ENCODE measurements at places on chromosomes 12 and 14. TPM values are rescaled to one million over a fixed set of nuclear protein-coding genes. Genes with fewer than 3 reads are reported as not detected.

Gene RD3L
- not detected for total RNA-seq

Gene SLC4A8
- 3.2 TPM for total RNA-seq

Gene NR1H4
- not detected for total RNA-seq

DNA sequence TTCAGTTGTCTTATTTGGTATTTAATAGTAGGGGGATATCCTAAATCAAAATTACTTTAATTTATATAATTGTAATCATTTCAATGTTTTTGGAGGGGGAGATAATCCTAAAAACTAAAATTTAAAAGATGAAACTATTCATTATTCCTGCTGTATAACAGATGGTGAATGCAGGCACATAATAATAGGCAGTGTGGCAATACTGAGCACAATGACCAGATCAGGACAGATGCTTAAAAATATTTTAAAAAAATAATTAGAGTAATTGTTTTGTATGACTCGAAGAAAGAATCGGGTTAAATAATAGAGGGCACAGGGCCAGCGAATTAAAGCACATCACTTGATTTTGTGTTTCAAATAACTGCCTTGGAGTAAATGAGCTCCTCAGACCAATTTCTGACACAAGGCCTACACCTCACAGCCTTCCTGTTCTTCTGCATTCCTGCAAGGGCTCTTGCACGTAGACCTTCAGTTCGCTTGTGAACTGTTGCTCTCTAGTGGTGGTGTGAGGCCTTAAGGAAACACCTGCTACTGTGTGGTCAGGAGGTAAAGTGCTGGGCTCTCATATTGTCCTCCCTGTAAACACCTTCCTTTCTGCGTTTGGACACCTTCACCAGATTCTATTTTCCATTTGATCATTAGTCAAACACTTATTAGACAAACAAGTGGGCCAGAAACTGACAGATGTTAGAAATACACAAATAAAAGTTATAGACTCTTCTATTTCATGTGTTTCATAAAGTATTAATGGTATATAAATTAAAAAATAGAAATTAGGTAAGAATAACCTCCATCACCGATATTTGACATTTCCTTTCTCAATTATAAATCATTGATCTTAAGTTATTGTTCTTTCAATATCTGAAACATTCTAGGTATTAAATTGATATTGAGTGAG is 29.3 kb upstream of the KLRF1 start:
- no peak overlapping the region for H3K27ac ChIP-seq
- no peaks in the 10 kb centered on the region for H3K36me3 ChIP-seq
- H3K4me3 ChIP-seq: no peak overlapping the region
- DNase-seq: peak; percentile 85
- peaks cover 28% of the 10 kb centered on the region for H3K4me1 ChIP-seq

GRCh38 chr12:45730348-45731189 is 1.1 kb downstream of the ARID2 start:
- peak; percentile 83 for DNase-seq
- H3K4me3 ChIP-seq: peak overlapping the region; percentile 84
- no peaks in the 10 kb centered on the region for H3K36me3 ChIP-seq

Measured in B cell (primary cell).